ENCODE measurements at places on chromosomes 5 and 9.

DNA sequence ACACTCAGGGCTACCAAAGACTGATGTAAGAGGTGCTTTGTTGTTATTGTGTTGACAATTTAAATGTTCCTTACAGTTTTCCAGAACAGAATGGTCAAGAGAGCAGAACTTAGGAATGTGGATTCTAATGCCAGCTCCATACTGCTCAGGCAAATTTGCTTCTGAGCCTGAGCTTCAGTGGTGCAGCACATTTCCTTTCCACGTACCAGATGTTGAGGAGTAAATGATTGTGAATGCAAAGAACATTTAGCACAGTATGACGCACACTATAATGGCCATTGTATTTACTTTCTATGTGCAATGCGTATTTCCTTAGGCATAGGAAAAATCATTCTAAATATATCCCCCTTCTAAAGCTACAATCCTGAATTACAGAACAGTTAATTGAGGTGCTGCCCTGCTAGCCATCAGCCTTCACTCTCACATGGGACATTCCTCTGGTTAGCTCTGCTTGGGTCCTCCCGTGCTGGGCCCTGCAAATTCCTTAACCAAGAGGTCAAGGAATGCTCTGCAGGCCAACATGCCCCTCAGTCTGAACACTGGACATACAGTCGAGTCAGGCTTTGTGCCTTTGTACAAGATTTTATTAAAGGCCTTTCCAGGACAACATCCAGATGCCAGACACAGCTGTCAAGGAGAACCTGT is 21.1 kb upstream of the TMEM174 start:
- DNase-seq = no peak

- no peak for DNase-seq
Measured at GRCh38 chr5:142304013-142304701, 20.7 kb downstream of the SPRY4 start.

GRCh38 chr9:125568621-125569020 is 138.4 kb downstream of the MAPKAP1 start:
- no peak for DNase-seq

DNA sequence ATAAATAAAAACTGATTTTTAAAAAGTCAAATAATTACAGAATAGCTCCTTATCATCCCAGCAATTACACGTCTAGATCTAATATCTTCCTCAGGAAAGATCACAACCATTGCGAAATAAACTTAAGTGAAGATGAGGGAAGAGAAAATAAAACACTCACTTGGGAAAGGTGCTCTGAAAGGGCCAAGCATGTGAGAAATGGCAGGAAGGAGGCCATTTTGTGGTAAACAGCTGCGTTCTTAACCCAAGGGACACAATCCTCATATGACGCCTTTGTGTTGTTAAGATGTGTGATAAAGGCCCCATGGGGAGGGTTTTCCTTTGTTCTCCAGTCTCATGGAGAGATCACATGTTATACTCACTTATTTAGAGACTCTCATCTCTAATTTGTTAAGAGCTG is 32.5 kb downstream of the JAKMIP2 start:
- no peak for DNase-seq

- DNase-seq = no peak
Measured at GRCh38 chr9:122031776-122032175, 61.3 kb downstream of the TTLL11 start.

GRCh38 chr9:127828262-127829031 is 25.8 kb downstream of the FPGS start:
- DNase-seq = no peak

GRCh38 chr9:16070455-16071145 is 517.8 kb downstream of the CCDC171 start:
- DNase-seq = no peak

DNA sequence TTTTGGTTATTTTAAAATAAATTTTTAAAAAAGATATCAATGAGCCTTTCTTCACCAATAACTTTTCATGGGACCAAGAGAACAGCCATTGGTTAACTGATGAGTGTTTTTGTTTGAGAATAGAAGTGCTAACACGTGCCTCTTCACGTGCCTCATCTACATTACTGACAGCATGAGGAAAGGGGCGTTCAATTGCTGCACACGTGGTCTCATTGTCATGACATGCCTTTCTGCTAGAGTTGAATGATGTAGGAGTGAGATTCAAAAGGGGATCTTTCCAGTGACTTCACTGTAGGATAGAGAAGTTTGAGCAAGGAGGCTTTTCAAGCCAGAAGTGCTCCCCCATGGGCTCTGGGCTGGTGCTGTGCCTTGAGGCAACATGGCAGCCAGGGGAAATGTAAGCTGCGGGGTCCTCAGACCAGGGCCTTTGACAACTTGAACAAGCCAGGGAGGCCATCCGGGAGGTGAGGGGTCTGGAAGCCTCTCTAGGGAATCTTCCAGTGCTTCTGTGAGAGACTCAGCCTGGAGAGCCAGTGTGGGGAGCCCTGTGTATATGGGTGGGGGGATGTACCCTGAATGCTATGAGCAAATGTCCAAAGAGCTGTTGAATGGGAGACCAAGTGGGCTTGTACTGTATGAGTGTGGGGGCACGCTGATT is 51.2 kb upstream of the FSTL4 start:
- DNase-seq = no peak

DNA sequence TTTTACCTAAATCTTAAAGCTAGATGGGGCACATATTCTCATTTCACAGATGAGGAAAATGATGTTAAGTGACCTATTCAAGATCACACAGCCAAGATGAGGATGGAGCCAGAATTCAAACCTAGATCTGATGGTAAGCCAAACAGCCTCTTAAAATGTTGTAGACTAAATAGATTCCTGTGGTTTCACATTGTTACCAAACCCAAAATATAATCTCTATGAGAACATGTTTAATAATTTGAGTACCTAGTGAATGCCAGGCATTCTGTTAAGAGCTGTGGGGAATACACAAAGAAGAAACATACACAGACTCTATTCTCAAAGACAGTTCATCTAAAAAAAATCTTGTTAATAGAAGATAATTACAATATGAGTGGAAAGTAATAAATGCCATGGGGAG is 25.2 kb downstream of the HOMER1 start:
- no peak for DNase-seq
